ENCODE measurements at places on chromosomes 11 and 22.

- DNase-seq = no peak
These were observed at the start of gene PRSS23 for GRCh38 chr11:86800076-86800959. PRSS23 (plus strand) TSS chr11:86800542; CDS start chr11:86807644, 7,102 bp downstream.

GRCh38 chr11:68461575-68461917, 994 bp downstream of the PPP6R3 start:
- DNase-seq = no peak

DNA sequence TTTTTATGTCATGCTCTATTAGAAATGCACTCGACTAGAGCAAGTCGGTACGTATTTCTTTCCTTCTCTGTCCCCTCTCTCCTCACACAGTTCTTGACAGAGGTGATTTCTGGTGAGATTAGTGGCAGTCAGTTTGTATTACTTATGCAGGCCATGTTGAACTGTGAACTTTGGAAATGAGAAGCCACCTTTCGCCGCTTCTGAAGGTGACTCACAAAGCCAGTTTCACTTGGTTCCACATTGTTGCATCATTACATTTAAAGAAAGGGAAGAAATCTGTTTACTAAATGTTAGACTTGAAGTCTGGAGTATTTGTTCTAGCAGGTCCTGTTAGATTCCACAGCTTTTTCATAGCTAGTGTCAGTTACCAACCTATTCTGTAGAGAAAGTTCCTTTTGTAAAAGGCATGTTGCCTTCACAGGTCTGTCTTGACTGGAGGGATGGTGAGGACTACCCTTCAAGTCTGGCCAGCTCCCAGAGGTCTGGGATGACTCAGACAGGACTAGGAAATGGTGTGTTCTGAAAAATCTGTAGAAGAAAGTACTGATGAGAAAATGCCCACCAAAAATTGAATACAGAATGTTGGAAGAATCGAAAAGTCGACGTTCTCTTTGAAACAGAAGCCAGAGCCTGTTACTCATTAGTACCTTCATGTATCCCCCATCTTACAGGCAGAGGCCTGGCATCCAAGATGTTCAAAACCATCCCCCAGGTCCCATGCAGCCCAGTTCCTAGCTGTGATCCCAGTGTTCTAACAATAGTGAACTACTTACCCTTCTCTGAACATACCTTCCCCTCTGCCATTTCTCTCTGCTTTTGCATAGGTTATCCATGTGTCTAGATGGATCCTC, 181.4 kb downstream of the DBX1 start:
- no peak for DNase-seq

DNA sequence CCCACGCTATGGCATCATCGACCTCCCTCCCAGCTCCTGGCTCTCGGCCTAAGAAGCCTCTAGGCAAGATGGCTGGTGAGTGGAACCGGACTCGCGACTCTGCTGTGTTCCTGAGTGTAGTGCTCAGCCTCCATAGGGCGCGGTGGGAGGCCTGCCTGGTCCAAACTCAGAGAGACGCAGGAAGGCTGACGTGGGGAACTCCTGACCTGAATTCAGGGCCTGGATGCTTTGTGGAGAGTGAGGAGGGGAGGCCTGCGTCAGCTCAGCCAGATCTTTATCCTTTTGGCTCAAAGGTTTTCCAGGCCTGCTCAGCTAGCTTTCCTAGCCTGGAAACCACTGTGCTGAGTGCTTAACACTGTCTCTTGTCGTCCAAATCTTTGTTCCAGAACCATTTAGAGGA, 8.0 kb downstream of the TIRAP start:
- no peak for DNase-seq

DNA sequence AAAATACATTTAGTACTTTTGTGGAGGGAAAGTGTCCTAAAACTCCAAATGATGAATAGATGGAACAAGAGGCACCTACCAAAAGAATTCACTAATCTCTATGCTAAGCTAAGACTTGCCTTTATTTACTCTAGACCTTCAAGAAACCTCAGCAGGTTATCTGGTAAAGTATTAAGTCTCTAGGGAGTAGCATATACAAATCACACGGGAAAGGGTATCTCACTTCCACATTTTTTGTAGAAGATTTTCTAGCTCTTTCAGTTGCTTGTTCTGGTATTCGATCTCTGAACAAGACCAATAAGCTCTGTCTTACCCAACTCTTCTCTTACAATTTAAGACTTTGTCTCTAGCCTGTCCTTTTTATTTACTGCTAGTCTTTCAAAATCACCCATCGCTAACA, 18.1 kb upstream of the CADM1 start:
- DNase-seq = no peak

GRCh38 chr11:44742508-44743246, 15.9 kb downstream of the TSPAN18 start:
- DNase-seq = no peak

- DNase-seq = no peak
These were observed 35.1 kb downstream of the TP53I11 start for GRCh38 chr11:44915621-44916020.

- no peak for DNase-seq
These were observed 547.9 kb downstream of the BUD13 start for GRCh38 chr11:116224889-116225200.

DNA sequence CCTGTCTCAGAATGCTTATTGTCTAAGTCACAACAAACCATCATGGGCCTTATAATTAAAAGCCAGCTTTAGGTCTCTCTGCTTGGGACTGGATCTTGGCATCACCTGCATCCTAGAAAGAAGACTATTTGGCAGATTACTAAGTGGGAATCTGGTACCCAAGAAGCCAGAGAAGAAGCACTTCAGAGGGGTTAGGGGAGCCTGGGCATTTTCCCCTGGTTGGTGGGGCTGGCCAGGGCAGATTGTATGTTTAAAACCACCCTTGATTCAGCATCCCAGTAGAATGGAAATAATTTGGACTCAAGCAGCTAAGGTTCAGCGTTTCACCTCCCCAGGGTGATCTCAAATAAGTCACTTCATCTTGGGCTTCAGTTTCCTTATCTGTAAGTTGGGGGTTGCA, 193.7 kb downstream of the MIAT start:
- no peak for DNase-seq

DNA sequence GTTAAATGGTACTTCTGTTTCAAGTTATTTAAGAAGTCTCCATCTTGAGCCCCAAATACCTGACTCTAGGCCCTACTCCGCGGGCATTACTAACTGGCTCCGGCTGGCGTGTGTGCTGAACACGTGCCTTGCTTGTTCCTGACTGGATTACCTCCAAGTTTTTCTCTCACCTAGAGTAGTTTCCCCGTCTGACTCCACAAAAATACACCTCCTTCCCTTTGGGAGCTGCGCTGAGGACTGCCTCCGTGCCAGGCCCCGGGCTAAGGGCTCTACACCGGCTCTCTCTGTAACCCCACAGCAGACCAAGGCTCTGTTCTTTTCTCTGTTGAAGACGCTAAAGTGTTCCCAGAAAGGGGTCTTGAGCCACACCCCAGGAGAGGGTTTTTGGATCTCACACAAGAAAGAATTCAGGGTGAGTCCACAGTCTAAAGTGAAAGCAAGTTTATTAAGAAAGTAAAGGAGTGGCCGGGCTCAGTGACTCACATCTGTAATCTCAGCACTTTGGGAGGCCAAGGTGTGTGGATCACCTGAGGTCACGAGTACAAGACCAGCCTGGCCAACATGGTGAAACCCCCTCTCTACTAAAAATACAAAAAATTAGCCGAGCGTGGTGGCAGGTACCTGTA, 61.8 kb downstream of the ANO1 start:
- DNase-seq = no peak

DNA sequence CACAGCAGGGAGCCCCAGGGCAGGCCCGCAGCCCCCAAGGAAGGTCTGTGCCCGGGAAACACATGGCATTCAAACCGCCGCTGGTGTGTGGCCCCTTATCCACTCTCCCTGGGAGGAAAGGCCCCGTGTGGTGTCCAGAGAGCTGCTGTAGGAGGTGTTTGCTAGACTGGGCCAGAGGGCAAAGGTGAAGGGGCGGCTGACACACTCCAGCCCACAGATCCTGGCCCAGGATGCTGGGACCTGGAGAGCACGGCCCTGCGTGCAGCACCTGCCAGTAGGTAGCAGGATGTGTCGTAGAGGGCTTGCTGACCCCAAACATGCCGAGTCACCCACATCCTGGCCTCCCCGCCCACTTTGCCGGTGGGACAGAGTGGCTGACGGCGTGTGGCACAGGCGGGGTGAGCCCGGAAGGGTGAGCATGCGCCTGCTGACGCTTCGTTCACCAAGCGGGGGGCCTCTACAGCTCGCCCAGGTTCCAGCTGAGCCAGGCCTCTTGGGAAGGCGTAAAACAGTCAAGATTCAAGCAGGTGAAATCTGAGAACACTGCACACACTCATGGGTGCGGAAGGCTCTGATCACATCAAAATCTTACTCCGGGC, 11.0 kb downstream of the OSBPL5 start:
- DNase-seq = no peak

GRCh38 chr11:7600205-7600775, 73.0 kb downstream of the CYB5R2 start:
- no peak for DNase-seq

- no peak for DNase-seq
These were observed 306.4 kb downstream of the KIRREL3 start for GRCh38 chr11:126694065-126694625.

DNA sequence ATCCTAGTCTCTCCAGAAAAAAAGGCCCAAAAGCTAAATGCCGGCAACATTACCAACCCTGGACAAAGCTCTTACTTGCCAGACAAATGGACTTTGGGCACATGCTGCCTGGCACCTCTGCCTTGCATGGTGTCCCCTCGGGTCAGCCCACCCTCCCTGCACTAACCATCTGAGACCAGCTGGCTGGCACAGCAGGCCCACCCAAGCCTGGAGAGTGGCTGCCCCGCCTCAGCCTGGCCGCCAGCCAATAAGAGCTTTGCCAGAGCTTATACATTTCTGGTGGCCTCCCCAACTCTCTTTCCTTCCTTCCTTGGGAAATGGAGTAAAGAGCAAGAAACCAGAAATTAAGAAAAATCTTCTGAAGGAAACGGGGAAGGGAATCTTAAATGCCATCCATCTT, 24.5 kb downstream of the MCHR1 start:
- no peak for DNase-seq

All from NCI-H1436 treated with DMSO at 0.1 percent for 48 hours (cell line).